ENCODE measurements at places on chromosomes 12 and 14.

DNA sequence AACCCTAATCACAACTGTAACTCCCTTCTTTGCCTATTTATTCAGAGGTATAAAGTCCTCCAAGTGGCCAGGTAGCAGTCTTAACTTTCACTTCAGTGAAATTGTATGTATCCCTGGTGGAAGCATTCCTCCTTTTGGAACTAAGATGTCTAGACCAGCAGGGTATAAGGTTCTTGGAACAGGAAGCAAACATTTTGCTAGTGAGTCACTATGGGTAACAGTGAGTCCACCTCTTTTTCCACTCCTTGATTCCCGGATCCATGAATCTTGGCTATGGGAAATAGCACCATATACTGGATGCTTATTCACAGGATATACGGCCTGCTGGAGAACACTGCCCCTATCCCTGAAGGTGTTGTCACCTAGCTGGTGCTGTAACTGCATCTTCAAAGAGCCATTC is 80.2 kb downstream of the KCNA5 start:
- DNase-seq, result no peak

- DNase-seq, result no peak
Observed at GRCh38 chr14:47539031-47539461, 136.4 kb downstream of the MDGA2 start.

DNA sequence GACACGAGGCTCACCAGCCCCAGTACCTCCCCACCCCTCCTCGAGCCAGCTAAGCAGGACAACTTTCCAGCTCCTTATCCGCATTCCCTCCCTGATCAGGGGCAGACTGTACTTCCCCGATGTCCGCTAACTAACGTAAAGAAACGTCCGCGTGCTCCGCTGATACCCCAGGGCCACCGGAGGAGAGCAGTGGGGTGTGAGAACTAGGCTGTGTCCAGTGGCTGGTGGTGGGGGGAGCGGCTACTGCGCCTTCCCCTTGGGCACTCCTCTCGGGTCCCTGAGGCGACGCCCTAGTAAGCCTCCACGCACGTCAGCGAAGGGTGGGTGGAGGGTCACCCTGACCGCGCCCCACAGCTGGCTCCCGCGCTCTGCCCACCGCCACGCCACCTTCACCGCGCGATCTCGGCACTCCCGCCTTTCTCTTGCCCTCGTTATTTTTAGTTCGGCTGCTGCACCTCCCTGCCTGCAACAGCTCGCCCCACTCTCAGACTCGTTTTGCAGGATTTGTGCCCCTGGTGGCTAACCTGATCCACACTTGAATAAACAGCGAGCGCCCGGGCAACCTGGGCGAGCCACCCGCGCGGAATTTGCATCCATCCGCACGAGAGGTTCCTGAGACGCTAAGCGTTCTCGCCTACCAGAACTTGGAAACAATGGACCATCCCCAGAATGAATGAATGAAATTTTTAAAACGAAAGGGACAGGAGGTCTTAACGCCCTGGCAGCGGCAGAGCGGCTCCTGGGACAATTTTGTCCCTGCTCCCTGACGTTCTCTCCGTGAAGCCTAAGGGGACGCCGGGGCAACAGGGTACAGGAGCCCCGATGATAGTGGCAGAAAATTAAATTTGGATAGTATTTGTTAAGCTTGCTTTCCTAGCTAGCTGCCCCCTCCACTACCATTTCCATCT is 6.9 kb upstream of the BMP4 start:
- no peak for DNase-seq

DNA sequence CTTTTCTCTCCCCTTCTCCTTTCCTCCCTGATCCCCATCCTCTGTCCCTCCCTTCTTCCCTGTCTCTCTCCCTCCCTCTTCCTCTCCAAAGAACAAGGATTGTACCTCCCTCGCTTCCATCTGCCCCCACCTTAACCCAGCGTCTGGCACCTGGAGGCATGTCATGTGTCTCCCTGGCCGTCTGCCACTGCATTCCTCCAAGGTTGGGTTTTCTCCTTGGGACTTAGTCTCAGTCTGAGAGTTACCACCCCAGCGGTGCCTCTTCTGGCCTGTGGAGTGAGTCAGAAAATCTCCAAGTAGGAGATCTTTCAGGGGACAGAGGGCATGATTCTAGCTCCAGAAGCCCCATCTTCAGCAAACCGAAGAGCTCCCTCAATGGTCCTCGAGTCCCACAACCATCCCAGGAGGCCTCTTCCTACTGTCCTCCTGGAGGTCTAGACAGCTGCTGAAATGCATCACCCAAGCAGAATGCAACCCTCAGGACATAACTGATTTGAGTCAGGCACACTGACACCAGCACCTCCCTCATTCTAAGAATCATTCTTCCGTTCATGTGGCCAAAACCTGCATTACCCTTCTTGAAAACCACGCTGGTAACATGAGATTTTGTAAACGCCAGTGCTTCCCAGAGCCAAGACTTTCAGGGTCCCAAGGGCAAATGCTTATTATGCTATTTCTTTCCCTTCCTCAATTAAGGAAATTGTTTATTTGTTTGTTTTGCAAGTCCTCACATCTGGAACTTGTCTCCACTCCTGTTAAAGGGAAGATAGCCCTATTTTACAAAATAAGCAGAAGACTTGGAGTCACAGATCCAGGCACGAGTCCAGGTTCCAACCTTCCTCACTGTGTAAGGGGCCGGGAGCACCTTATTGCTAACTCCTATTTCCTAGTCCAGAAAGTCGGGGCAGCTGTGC is 463.2 kb downstream of the BCL11B start:
- DNase-seq, result no peak

DNA sequence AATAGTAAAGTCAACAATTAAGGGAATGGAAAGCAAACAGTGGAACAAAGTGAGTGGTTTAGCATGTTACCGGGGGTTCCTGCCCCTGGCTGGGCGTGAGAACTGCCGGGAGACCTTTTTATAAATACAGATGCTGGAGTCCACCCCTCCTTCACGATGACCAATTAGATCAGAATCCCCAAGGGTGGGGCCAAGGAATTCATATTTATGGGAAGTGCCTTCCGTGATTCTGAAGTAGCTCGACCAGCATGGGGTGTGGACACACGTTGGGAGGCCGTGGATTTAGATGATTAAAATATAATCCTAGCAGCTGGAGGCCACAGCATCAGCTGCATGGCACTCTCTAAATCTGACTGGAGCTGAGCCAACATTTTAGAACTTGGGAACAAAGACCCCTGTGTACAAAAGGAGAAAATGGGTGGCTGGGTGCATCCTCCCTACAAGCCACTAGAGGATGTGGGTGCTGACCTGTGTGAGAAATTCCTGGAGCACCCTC is 87.9 kb downstream of the SRRM4 start:
- DNase-seq, result no peak

DNA sequence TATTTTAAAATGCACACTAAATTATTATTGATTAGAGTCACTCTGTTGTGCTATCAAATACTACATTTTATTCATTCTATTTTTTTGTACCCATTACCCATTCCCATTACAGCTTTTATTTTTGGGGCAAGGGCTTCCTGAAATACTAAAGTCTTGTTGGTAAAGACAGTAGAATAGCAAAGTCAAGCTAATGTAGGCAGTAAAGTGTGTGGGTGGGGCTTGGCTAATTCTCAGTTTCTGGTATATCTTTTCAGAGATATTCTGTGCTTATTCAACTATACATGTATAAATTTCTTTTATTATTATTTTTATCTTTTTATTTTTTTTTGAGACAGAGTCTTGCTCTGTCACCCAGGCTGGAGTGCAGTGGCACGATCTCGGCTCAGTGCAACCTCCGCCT is 22.3 kb upstream of the PHC1 start:
- DNase-seq, result no peak

- DNase-seq, result no peak
Observed at GRCh38 chr12:25884920-25885234, 73.6 kb upstream of the RASSF8 start.

GRCh38 chr12:125033288-125033687 is 31.9 kb upstream of the AACS start:
- no peak for DNase-seq

- DNase-seq, result no peak
Observed at GRCh38 chr14:52307376-52307775, 6.7 kb upstream of the PTGER2 start.

DNA sequence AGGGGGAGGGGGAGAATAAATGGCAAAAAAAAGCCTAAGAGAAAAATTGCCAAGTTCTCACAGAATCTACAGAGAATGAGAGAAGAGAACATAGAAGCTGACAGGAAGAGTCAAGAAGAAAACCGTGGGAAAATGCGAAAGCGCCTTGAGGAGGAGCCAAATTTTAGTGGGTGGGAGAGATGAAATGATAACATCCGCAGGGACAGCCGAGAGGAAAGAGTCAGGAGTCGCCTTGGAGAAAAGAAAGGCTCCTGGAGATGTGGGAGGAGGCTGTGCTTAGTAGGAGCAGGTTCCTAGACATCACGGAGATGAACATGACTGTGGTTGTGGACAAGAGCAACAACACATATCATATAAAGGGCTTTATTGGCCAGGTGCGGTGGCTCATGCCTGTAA is 49.4 kb downstream of the PHLDA1 start:
- no peak for DNase-seq

DNA sequence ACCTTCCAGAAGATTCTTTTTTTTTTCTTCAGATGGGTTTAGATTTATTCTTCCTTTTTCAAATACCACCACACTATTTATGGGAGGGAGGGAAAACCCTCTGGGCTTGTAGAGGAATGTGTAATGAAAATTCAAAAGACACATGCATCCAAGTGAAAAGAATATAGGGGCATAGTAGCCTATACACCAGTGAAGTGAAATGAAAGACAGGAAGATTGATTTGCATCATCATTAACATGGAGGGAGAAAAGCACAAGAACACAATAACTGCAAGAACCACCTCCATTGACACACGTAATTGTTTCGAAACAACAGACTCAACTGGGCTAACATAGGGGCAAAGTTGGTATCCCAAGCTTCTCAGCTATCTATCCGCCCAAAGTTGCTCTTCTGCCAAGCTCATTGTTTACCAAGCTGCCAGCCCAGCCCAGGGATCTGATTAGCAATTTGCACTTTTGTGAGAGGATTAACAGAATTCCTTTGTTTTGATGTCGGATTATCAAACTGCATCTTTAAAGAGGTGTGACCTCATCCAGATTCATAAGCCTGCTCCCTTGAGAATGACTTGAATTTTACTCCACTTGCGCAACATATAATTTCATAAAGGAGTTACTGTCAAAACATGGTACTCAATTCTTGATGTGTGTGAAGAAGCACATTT is 430.5 kb upstream of the SOX5 start:
- DNase-seq, result no peak

- no peak for DNase-seq
Observed at GRCh38 chr12:110585231-110585799, 2.2 kb upstream of the PPTC7 start.

DNA sequence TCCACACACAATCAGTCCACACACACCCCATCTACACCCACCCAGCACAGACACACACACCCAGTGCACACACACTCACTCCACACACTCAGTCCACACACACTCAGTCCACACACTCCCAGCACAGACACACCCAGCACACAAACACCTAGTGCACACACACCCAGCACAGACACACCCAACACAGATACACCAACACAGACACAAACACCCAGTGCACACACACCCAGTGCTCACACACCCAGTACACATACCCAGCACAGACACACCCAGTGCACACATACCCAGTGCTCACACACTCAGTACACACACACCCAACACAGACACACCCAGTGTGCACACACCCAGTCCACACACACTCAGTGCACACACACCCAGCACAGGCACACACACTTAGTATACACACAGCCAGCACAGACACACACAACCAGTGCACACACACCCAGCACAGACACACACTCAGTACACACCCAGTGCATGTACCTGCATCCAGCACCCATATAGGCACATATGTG is 63.8 kb downstream of the ADGRD1 start:
- DNase-seq, result no peak

GRCh38 chr12:27751386-27752047 is 28.5 kb upstream of the KLHL42 start:
- DNase-seq, result no peak

- no peak for DNase-seq
Observed at GRCh38 chr12:88836156-88836555, 255.9 kb upstream of the KITLG start.

DNA sequence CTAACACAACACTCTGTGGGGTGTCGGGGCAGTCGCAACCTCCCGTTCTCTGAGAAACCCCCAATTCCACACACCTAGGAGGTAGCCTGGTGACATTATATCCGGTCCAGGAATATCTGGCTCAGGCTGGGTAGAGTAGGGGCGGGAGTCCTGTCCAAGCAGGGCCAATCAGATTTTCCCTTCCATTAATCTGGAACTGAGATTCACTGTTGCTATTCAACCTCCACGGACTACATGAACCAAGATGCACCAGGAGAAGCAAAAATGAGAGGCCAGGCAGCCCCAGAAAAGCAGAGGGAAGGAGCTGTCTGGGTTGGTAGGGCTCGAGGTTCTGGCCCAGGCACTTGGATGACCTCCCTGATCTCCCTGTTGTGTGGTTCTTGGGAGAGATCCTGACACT is 51.0 kb downstream of the NINJ2 start:
- no peak for DNase-seq

- DNase-seq, result peak; percentile 47
Observed at GRCh38 chr14:75906680-75907280, 75.0 kb downstream of the TGFB3 start.

GRCh38 chr12:57519796-57520052 is 590 bp downstream of the DDIT3 start:
- no peak for DNase-seq

- DNase-seq, result no peak
Observed at GRCh38 chr12:88604646-88605045, 24.4 kb upstream of the KITLG start.

- DNase-seq, result no peak
Observed at GRCh38 chr14:51495319-51495718, 156.4 kb upstream of the FRMD6 start.

DNA sequence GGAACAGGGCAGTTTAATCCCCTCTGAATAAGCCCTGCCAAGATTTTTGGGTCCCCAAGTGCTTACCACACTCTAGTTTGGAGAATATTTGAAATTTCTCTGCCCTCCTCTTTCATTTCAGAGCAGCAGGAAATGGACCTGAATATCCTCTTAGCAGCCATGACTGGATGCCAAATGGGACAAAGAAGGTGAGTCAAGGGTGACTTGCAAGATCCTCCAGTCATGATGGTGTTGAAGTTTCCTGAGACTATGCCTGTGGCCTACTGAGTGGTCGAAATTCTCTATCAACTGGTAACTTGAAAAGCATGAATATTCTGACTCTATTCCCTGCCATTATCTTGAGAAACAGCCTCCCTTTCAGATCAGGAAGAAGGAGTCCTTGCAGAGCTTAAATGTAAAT is 1674.7 kb upstream of the SEL1L start:
- no peak for DNase-seq

DNA sequence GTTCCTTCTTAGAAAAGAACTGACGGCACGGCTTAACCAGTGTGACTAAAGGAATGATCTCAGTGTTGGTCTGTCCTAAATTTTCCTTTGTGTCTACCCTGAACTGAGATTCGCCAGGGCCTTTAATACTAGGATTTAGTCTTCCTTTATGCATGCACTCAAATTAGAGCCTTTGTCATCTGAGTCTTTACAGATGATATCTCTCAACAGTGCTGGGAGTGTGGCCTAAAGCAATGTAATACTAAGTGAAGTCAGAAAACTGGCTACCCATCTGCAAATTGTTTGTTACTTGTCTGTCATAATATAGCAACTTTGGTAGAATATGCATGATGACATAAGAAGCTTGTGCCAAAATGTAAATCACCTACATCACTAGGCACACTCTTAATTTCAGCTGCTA is 95.4 kb downstream of the PTPRO start:
- DNase-seq, result no peak

- DNase-seq, result no peak
Observed at GRCh38 chr12:53053218-53054111, 3.6 kb downstream of the TNS2 start.

- no peak for DNase-seq
Observed at GRCh38 chr12:22272335-22273151, 62.0 kb downstream of the ST8SIA1 start.

Data from bone marrow (tissue), 2 donors.